ENCODE measurements at places on chromosomes 6 and 20. TPM values are rescaled to one million over a fixed set of nuclear protein-coding genes. Genes with fewer than 3 reads are reported as not detected.

DNA sequence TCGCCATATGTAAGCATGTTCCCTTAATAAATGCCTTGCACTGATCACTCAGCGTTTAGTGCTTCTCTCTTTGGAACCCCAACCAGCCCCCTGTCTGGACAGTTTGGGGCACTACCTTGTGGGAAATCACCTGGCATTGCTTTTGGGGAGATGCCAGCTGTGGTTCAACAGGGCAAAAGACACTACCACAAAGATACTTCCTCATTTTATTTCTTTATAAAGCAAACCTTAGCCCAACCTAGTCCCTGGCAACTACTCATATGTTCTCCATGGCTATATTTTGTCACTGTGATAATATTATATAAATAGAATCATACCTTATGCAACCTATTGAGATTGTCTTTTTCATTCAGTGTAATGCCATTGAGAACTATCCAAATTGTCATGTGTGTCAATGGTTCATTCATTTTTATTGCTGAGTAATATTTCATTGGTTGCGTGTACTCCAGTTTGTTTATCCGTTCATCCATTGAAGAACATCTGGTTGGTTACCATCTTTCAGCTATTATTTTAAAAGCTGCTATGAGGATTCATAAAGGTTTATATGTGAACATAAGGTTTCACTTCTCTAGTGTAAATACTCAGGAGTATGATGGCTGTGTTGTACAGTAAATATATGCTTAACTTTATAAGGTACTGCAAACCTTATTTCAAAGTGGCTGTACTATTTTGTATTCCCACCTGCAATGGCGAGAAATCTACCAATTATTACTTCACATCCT is 114.8 kb downstream of the MOXD1 start:
- H3K27me3 ChIP-seq, result no peaks in the 10 kb centered on the region
- H3K4me3 ChIP-seq, result no peak overlapping the region
- no peak overlapping the region for H3K27ac ChIP-seq
- H3K36me3 ChIP-seq, result no peaks in the 10 kb centered on the region

GRCh38 chr20:23248461-23248882 is 102.1 kb upstream of the NXT1 start:
- no peak overlapping the region for H3K4me3 ChIP-seq
- H3K4me1 ChIP-seq, result no peaks in the 10 kb centered on the region
- no peaks in the 10 kb centered on the region for H3K27me3 ChIP-seq
- H3K27ac ChIP-seq, result no peak overlapping the region
- DNase-seq, result no peak

DNA sequence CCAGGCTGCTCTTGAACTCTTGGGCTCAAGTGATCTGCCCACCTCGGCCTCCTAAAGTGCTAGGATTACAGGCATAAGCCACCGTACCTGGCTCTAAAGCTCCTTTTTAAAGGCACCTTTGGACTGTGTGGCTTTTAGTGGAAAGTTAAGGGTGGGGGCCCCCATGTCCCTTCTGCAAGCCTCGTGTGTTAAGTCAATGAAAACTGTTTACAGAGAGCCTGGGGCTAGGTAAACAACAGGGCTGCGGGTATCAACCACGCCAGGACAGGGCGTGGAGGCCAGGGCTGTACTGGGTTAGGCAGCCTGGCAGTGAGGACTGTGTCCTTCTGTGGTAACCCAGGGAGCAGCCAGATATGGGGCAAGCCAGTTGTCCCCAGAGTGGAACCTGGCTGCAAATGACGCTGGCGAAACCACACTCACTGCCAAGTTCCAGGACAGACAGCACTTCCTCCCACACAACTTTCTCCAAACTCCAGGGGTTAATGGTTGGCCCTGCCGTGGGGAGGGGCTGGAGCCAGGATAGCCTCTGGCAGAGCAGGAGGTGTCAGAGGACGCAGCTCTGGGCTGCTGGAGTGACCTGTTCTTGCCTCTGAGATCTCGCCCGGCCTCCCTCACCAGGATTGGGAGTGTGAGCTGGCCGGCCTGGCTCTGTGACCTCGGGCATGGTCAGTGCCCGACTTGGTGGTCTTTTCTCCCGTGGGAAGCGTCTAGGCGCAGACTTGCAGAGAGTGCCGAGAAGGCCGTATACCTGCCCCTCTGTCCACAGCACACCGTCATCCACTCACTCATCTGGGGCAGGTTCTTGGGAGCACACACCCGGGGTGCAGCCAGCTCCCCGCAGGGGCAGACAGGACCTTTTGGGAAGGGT is 3.2 kb downstream of the SLC17A9 start:
- H3K36me3 ChIP-seq, result no peaks in the 10 kb centered on the region
- H3K4me1 ChIP-seq, result peaks cover 18% of the 10 kb centered on the region
- H3K27ac ChIP-seq, result no peak overlapping the region

GRCh38 chr6:48630511-48630910 is 519.5 kb upstream of the PTCHD4 start:
- no peak overlapping the region for H3K27ac ChIP-seq
- no peaks in the 10 kb centered on the region for H3K36me3 ChIP-seq
- H3K27me3 ChIP-seq, result no peaks in the 10 kb centered on the region
- no peak overlapping the region for H3K4me3 ChIP-seq

- H3K27me3 ChIP-seq, result no peaks in the 10 kb centered on the region
- no peak overlapping the region for H3K27ac ChIP-seq
- peaks cover 3% of the 10 kb centered on the region for H3K4me1 ChIP-seq
- no peaks in the 10 kb centered on the region for H3K36me3 ChIP-seq
- H3K4me3 ChIP-seq, result no peak overlapping the region
- no peak for DNase-seq
Observed at GRCh38 chr6:170265655-170266054, 25.2 kb downstream of the DLL1 start.

GRCh38 chr6:169722362-169723199 is 1.7 kb downstream of the PHF10 start:
- peak; percentile 26 for DNase-seq
- no peaks in the 10 kb centered on the region for H3K4me1 ChIP-seq
- H3K27me3 ChIP-seq, result no peaks in the 10 kb centered on the region
- peak overlapping the region; percentile 44 for H3K4me3 ChIP-seq
- peak overlapping the region; percentile 94 for H3K27ac ChIP-seq

- H3K27ac ChIP-seq, result no peak overlapping the region
- DNase-seq, result no peak
Observed at GRCh38 chr6:159110013-159110412, 59.2 kb upstream of the FNDC1 start.

DNA sequence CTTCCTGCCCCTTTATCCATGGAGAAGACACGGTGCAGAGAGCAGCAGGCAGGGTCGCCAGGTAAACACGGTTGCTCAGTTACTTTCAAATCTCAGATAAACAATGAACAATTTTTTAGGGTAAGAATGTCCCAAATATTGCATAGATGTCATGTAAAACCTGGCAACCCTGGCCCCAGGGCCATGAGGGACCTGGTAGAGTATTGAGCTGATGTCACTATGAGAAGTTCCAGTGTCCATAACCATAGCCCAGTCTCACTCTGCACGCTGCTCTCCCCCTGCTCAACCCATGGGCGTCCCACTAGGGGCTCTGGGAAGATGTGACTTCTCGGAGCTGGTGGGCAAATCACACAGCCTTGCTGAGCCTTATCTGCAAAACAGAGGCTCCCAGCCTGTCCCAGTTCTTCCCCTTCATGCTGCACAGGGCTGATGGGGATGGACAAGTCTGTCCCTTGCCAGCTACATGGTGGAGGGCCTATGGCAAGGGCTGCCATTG is 71.3 kb upstream of the TOP1 start:
- no peak overlapping the region for H3K27ac ChIP-seq
- H3K36me3 ChIP-seq, result no peaks in the 10 kb centered on the region
- H3K27me3 ChIP-seq, result no peaks in the 10 kb centered on the region
- H3K4me1 ChIP-seq, result no peaks in the 10 kb centered on the region
- no peak overlapping the region for H3K4me3 ChIP-seq
- DNase-seq, result no peak

GRCh38 chr6:142700671-142701312 is 244.2 kb downstream of the HIVEP2 start:
- no peak overlapping the region for H3K27ac ChIP-seq
- no peaks in the 10 kb centered on the region for H3K36me3 ChIP-seq
- no peaks in the 10 kb centered on the region for H3K27me3 ChIP-seq
- no peak for DNase-seq
- no peak overlapping the region for H3K4me3 ChIP-seq

DNA sequence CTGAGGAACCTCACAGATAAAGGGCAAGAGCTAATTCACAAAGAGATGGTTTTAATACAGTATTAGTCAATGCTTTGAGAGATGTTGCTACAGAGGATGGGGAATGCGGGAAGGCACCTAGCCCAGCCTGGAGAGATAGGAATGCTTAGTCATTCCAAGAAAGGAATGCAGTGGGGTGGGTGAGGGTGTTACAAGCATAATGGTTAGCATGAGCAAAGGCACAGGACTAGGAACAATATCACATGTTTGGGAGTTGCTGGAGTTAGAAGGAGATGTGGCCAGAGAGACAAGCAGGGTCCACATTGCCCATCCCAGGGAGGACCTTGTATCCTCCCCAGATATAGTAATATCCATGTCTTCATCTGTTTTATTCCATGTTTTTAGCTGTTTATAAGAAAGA is 107.0 kb upstream of the OGFRL1 start:
- no peaks in the 10 kb centered on the region for H3K36me3 ChIP-seq
- H3K4me3 ChIP-seq, result no peak overlapping the region
- H3K27ac ChIP-seq, result no peak overlapping the region
- H3K27me3 ChIP-seq, result no peaks in the 10 kb centered on the region

GRCh38 chr6:119303164-119303887 is 46.2 kb downstream of the MAN1A1 start:
- DNase-seq, result no peak
- no peak overlapping the region for H3K4me3 ChIP-seq
- no peaks in the 10 kb centered on the region for H3K27me3 ChIP-seq
- no peaks in the 10 kb centered on the region for H3K4me1 ChIP-seq

- H3K36me3 ChIP-seq, result no peaks in the 10 kb centered on the region
- DNase-seq, result no peak
- H3K4me1 ChIP-seq, result no peaks in the 10 kb centered on the region
Observed at GRCh38 chr20:63060057-63060991, 53.6 kb upstream of the BHLHE23 start.

DNA sequence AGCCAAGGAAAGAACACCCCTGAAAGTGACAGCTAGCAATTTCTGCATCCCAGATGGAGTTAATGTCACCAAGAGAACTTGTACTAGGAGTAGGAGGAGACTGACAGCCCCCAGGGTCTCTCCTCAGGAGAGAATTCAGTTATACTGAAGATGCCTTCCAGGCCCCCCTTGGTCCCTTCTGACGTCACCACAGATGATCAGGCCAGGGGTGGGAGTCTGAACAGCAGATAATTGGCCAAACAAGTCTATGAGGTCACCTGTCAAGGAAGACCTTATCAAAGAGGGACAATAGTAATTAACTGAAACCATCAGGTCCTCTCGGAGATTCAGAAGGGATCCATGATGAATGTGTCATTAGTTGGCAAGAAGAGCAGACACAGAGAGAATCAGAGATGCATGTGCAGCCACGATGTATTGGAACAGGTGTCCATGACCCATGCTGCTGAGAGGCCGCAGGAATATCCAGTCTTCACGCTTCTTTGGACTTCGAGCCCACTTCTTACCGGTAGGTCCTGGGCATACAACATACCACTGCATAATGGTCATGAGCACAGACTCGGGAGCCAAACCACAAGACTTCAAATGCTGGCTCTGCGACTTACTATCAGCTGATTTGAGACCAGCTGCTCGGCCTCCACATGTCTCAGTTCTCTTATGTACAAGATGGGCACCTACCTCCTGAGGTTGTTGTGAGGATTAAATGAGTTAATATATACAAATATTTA is 10.2 kb downstream of the TRIM10 start:
- no peaks in the 10 kb centered on the region for H3K4me1 ChIP-seq
- H3K27me3 ChIP-seq, result no peaks in the 10 kb centered on the region
- no peaks in the 10 kb centered on the region for H3K36me3 ChIP-seq
- no peak overlapping the region for H3K27ac ChIP-seq

- DNase-seq, result no peak
- no peak overlapping the region for H3K27ac ChIP-seq
- no peaks in the 10 kb centered on the region for H3K36me3 ChIP-seq
- no peak overlapping the region for H3K4me3 ChIP-seq
- H3K4me1 ChIP-seq, result no peaks in the 10 kb centered on the region
- H3K27me3 ChIP-seq, result no peaks in the 10 kb centered on the region
Observed at GRCh38 chr20:4202441-4202840, 187.1 kb upstream of the RNF24 start.

- H3K36me3 ChIP-seq, result no peaks in the 10 kb centered on the region
- peak overlapping the region; percentile 41 for H3K4me3 ChIP-seq
- H3K27ac ChIP-seq, result no peak overlapping the region
- no peaks in the 10 kb centered on the region for H3K27me3 ChIP-seq
- DNase-seq, result no peak
- H3K4me1 ChIP-seq, result peaks cover 10% of the 10 kb centered on the region
Observed at GRCh38 chr6:33205191-33206026, 954 bp downstream of the HSD17B8 start.

DNA sequence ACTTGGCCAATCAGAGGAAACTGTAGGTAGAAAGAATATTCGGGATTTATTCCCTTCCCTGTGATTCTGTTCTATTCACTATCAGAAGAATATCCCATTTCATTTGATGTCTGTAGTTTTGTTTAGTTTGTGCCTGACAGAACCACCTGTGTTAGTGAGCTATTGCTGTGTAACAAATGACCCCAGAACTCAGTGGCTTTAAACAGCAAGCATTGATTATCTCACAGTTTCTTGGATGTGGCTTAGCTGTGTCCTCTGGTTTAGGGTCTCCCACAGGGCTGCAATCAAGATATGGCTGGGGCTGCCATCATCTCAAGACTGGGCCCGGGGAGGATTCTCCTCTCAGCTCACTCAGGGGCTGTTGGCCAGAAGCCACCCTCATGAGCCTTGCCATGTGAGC is 143.7 kb downstream of the ZDHHC14 start:
- no peak overlapping the region for H3K27ac ChIP-seq
- no peaks in the 10 kb centered on the region for H3K27me3 ChIP-seq
- H3K36me3 ChIP-seq, result no peaks in the 10 kb centered on the region
- no peaks in the 10 kb centered on the region for H3K4me1 ChIP-seq
- no peak for DNase-seq

- H3K4me3 ChIP-seq, result no peak overlapping the region
- H3K36me3 ChIP-seq, result no peaks in the 10 kb centered on the region
- peak; percentile 15 for DNase-seq
- H3K4me1 ChIP-seq, result no peaks in the 10 kb centered on the region
Observed at GRCh38 chr20:18992418-18992817, 178.8 kb downstream of the SCP2D1 start.

- H3K36me3 ChIP-seq, result no peaks in the 10 kb centered on the region
- H3K4me1 ChIP-seq, result no peaks in the 10 kb centered on the region
- H3K27ac ChIP-seq, result no peak overlapping the region
- H3K4me3 ChIP-seq, result no peak overlapping the region
- no peak for DNase-seq
Observed at GRCh38 chr6:82611751-82612150, 248.1 kb downstream of the TPBG start.

The HAO1 gene
- not detected for total RNA-seq

The CASP8AP2 gene
- total RNA-seq, result 26.6 TPM

The GGTLC1 gene
- total RNA-seq, result not detected

The HSF2 gene
- 72.4 TPM for total RNA-seq

The KCNQ2 gene
- 1.2 TPM for total RNA-seq

The GRM1 gene
- 0.07 TPM for total RNA-seq

Data from uterus (tissue), 4 donors.